ENCODE measurements at places on chromosomes 2 and 18.
A peak's percentile ranks its signal among the peaks of the same experiment; 100 is the strongest.

GRCh38 chr2:209473930-209474419 lies 50.1 kb downstream of the MAP2 start:
- H3K27me3 ChIP-seq = no peaks in the 10 kb centered on the region
- H3K36me3 ChIP-seq = no peaks in the 10 kb centered on the region
- H3K4me1 ChIP-seq = peaks cover 26% of the 10 kb centered on the region
- peak overlapping the region; percentile 31 for H3K27ac ChIP-seq
- DNase-seq = no peak

DNA sequence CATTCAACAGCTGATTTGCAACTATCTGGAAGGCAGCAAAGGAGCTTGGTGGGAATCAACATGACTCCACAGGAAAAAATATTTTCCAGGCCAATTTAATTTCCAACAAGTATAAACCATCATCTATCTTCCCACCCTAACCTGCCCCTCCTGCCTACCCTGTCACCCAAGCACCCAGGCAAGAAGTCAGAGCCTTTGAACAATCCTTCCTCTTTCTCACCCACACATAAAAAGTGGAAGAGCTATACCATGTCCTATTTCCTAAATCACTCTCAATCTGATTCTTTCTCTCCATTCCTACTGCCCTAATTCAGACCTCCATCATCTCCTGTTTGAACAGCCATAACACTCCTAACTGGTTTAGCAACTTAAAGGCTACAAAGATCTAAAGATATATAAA lies 12.7 kb downstream of the SPIRE1 start:
- peaks cover 16% of the 10 kb centered on the region for H3K4me1 ChIP-seq
- peak overlapping the region; percentile 24 for H3K4me3 ChIP-seq
- DNase-seq = no peak
- H3K36me3 ChIP-seq = no peaks in the 10 kb centered on the region
- H3K27ac ChIP-seq = peak overlapping the region; percentile 71

GRCh38 chr2:99624677-99625076 lies 134.9 kb upstream of the REV1 start:
- DNase-seq = no peak
- H3K4me3 ChIP-seq = no peak overlapping the region
- H3K27ac ChIP-seq = no peak overlapping the region
- no peaks in the 10 kb centered on the region for H3K27me3 ChIP-seq

DNA sequence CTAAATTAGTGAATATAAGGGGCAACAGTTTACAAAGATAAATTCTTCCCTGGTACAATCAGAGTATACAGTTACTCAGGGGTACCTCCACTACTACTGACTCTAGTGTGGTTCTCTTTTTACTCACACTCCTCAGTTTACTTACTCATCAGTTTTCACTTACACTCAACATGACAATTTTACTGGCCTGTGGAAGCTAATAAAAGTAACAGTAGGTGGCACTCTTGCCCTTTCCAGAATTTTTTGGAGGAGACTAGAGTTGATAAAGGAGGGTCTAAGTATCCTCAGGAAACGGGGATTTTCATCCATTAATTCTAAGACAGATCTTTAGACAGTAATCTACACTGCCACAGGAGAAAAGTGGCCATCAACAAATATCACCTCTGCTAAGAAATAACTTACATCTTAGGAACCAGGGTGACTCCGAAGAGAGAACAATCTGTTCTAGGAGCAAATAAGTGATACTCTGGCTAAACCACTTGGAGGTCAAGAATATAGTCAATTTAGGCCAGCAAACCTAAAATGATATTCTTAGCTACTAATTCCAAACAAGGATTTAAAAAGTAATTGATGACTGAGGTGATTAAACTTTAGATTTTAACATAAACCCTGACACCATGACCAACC lies 61.3 kb downstream of the ATL2 start:
- peaks cover 45% of the 10 kb centered on the region for H3K36me3 ChIP-seq
- no peaks in the 10 kb centered on the region for H3K27me3 ChIP-seq
- no peak for DNase-seq
- H3K27ac ChIP-seq = no peak overlapping the region

DNA sequence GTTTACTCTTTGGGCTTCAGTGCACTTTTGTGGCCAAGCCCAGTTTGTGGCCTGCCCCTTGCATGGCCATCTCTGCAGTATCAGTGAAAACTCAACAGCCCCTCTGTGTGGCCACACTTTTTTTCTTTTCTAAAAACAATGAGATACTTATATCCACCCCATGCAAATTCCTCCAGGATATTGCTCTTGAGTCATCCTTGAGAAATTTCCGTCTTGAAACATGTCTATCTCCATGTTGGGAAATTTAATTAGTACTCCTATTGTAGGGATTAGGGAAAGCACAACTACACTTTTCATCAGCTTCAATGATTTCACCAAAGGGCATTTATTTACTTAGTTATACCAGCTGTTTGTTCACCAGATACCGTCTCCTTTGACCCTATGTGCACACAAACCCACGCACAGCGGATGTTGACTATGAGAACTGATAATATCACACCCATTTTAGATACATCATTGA lies 993.1 kb downstream of the TSN start:
- no peak for DNase-seq
- H3K4me3 ChIP-seq = no peak overlapping the region
- H3K27me3 ChIP-seq = no peaks in the 10 kb centered on the region
- H3K36me3 ChIP-seq = no peaks in the 10 kb centered on the region
- H3K27ac ChIP-seq = no peak overlapping the region
- no peaks in the 10 kb centered on the region for H3K4me1 ChIP-seq

DNA sequence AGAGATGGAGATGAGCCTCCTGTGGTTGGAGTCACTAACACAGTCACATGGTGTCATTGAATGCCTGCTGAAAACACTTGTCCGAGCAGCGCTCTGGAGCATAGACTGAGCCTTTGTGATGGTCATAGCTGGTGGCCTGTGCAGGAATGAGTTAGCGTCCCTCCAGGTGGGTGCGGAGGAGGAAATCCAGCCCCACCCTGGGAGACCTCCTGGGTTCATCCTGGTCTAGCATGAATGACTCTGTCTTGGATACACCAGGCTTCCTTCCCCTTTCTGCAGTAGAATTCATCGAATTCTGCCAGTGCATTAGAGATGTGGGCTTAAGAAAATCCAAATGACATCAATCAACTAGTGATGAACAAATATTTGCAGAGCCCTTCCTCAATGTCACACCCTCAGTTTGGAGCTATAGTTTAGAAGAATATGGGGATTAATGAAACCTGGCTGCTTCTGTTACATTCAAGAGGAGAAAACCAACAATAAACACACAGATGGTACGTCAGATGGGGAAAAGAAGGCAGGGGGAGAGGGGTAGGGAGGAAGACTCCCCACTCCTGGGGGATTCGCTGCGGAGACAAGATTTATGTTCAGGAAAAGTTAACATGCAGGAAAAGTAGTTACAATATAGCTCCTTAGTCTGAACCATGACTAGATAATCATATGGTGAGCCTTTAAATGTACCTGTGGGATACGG lies 136.7 kb downstream of the DDX1 start:
- H3K36me3 ChIP-seq = no peaks in the 10 kb centered on the region
- peaks cover 24% of the 10 kb centered on the region for H3K4me1 ChIP-seq
- no peak overlapping the region for H3K4me3 ChIP-seq
- DNase-seq = no peak
- no peaks in the 10 kb centered on the region for H3K27me3 ChIP-seq
- no peak overlapping the region for H3K27ac ChIP-seq

GRCh38 chr2:96832754-96833507 lies 10.9 kb downstream of the ANKRD23 start:
- no peaks in the 10 kb centered on the region for H3K27me3 ChIP-seq
- no peaks in the 10 kb centered on the region for H3K4me1 ChIP-seq
- no peak for DNase-seq
- H3K36me3 ChIP-seq = peaks cover 54% of the 10 kb centered on the region

GRCh38 chr2:12451726-12452125 lies 265.0 kb upstream of the TRIB2 start:
- no peak overlapping the region for H3K4me3 ChIP-seq
- H3K4me1 ChIP-seq = peaks cover 25% of the 10 kb centered on the region
- H3K27ac ChIP-seq = no peak overlapping the region
- H3K27me3 ChIP-seq = no peaks in the 10 kb centered on the region

DNA sequence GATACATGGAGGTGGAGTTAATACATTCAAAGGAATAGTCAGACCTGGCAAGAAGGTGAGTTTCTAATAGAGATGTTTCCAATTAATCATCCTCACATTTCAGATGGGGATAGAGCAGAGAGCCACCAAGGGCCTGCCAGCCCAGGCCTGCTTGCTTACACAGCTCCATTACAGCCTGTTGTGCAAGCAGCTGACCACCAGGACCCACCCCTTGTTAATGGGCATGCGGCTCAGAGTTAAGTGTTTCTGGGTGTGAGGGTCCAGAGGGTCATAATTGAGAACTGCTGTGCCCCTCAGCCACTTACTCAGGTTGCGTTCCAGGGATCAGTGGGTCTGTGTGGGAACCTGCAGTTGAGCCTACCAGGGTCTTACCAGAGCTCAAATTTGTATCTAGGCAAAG lies 199.8 kb downstream of the AGPS start:
- no peaks in the 10 kb centered on the region for H3K27me3 ChIP-seq
- no peak for DNase-seq
- no peaks in the 10 kb centered on the region for H3K36me3 ChIP-seq
- H3K4me1 ChIP-seq = no peaks in the 10 kb centered on the region
- no peak overlapping the region for H3K27ac ChIP-seq
- H3K4me3 ChIP-seq = no peak overlapping the region

GRCh38 chr18:8856769-8857393 lies 151.5 kb downstream of the MTCL1 start:
- H3K4me3 ChIP-seq = no peak overlapping the region
- H3K36me3 ChIP-seq = no peaks in the 10 kb centered on the region
- no peaks in the 10 kb centered on the region for H3K27me3 ChIP-seq
- DNase-seq = no peak

- no peak for DNase-seq
- no peaks in the 10 kb centered on the region for H3K27me3 ChIP-seq
- H3K27ac ChIP-seq = no peak overlapping the region
- no peak overlapping the region for H3K4me3 ChIP-seq
- no peaks in the 10 kb centered on the region for H3K4me1 ChIP-seq
- no peaks in the 10 kb centered on the region for H3K36me3 ChIP-seq
Measured at GRCh38 chr18:78692105-78692504, 287.5 kb upstream of the SALL3 start.

DNA sequence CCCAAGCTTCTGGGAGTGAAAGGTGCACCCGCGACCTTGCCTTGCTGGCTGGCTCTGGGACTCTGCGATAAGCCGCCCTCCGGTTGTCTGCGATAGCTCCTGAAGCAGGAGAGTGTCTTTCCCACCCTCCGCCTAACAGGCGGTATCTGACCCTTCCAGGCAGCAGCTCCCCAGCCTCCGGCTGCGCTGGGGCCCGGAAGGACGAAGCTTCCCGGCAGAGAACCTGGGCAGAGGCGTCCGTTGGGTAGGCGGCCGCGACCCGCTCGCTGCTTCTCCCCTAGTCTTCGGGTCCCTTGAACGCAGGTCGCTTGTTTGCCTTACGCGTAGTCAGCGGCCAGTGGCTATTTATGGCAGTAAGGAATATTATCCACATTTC lies 446 bp upstream of the RHBDD1 start:
- peak overlapping the region; percentile 87 for H3K4me3 ChIP-seq
- no peak for DNase-seq
- H3K4me1 ChIP-seq = peaks cover 9% of the 10 kb centered on the region
- H3K27me3 ChIP-seq = no peaks in the 10 kb centered on the region
- no peaks in the 10 kb centered on the region for H3K36me3 ChIP-seq

GRCh38 chr2:12014088-12014960 lies 267.9 kb downstream of the LPIN1 start:
- peak; percentile 67 for DNase-seq
- no peak overlapping the region for H3K27ac ChIP-seq
- no peaks in the 10 kb centered on the region for H3K4me1 ChIP-seq
- H3K27me3 ChIP-seq = no peaks in the 10 kb centered on the region

GRCh38 chr18:39942702-39943101 lies 2012.3 kb upstream of the PIK3C3 start:
- H3K27ac ChIP-seq = no peak overlapping the region
- no peaks in the 10 kb centered on the region for H3K4me1 ChIP-seq
- H3K36me3 ChIP-seq = no peaks in the 10 kb centered on the region
- H3K27me3 ChIP-seq = no peaks in the 10 kb centered on the region
- DNase-seq = no peak

DNA sequence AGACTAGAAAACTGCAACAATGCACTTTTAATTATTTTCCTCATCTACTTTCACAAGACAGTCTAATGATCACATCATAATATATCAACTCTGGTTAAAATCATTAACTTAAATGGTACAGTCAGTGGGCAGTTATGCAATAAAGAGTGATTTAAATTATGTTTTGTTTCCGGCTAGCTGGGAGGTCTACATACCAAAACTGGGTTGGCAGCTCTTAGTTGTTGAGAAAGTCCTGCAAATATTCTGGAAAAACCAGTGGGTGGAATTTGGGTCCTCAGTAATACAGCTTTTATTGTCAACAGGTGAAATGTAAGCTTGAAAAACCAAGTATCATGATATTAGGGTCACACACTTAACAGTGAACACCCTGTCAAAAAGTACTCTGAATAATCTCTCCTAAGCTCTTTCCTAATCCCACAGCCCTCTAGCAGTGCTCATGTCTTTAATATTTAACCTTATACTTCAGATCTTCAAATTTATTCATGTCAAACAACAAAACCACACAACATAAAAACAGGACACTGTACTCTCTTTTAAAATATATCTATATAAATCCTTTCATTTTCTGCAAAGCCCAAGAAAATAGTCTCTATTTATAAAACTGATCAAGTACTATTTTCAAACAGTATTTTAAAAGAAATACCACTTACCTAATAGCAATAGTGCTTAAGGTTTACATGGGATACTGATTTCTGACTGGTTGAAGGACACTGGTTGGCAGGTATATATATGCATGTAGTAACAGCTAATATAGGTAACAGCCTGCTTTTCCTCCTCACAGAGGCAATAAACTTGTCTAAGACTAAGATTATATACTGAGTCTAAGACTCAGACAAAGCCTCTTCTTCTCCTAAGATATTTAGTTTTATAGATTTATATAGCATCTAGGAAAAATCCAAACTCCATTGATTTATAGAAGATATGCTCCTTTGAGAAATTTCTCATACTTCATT lies 103.8 kb downstream of the GAREM1 start:
- no peak overlapping the region for H3K27ac ChIP-seq
- H3K27me3 ChIP-seq = no peaks in the 10 kb centered on the region
- H3K36me3 ChIP-seq = no peaks in the 10 kb centered on the region
- no peak for DNase-seq

DNA sequence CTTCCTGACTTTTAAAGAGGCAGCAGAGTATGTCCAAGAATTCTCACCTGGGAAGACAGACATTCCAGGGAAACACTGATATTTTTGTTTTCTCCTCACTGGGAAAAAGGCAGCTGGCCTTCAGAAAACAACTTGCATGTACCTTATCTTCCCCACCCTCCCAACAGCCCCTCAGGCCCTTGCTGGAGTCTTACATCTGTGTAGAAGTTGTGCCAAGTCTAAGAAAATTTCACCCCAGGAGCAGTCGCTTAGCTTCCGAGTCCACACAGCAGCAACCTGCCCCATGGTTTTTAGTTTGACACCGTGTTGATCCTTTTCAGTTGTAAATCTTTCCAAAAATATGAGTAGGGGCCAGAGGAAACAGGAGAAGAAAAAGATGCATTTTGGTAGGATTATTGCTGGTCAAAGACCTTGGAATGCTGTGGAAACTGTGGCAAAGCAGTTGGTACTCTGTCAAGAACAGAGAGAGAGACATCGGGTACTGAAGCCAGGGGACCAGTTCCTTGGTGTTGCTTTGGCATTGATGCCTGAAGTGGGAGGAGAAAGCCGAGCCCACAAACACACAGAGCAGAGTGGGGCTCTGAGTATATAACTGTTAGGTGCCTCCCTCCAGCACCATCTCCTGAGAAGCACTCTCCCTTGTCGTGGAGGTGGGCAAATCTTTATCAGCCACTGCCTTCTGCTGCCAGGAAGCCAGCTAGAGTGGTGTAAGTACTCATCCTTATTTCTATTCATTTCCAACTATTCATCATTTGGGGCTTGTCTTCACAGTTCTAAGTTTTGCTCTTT lies at the start of gene SLC14A1:
TSS of gene SLC14A1 (plus strand) at position 615 of the 789 bp plus-strand sequence. CDS start 6,140 bp downstream, outside the sequence.
- no peaks in the 10 kb centered on the region for H3K4me1 ChIP-seq
- peak within 1 kb of the TSS; percentile 58 for H3K27ac ChIP-seq
- DNase-seq = no peak
- peak within 1 kb of the TSS; percentile 41 for H3K4me3 ChIP-seq
- H3K36me3 ChIP-seq = no peaks in the 10 kb centered on the region
- no peaks in the 10 kb centered on the region for H3K27me3 ChIP-seq
